ENCODE measurements at places on chromosomes 3 and 15.

DNA sequence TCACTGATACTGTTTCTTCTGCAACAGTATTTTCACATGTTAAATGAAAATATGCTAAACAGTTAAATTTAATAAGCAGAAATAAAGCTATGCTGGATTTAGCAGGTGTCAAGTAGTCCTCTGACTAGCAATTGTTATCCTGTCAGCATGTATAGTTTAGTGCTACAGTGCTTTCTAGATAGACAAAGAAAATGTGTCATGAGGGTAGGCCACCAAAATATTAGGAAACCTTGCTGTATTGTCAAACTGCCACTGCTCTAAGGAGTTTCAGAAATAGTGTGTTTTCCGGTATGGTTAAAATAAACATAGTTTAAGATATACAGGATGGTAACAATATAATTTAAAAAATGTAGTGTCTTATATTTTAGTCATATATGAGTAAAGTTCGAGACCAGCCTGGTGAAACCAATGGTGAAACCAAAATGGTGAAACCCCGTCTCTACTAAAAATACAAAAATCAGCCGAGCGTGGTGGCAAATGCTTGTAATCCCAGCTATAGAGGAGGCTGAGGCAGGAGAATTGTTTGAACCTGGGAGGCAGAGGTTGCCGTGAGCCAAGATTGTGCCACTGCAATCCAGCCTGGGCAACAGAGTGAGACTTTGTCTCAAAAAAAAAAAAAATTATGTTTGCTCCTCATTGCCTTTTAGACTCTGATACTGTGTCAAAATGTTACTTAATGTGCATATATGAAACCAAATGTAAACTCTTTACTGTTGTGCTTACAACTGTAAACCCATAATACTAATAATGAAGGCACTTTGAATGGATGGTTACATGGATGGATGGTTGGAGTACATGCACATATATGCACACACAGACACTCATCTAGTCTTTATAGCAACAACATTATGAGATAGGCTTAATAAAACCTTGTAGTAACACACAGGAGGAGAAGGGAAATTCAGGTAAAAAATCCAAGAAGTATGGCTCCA lies 204.8 kb downstream of the RSRC1 start:
- no peak for DNase-seq

DNA sequence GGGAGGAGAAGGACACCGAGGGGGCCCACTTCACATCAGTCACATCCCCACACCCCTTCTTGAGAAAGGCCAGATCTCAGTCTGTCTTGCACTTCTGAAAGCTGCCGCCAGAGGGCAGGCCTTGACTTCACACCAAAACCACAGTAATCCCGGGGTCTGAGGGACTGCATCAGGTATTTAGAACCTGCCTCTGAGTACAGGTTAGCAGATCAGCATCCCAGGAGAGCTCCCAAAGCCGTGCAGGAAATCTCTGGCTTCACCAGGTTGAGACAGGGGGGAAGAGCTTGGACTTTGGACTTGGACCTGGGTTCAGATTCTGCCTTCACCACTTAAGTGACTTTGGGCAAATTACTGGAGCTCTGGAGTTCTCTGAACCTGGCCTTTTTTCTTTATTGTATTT lies 50.3 kb downstream of the LHFPL4 start:
- DNase-seq, result peak; percentile 91

DNA sequence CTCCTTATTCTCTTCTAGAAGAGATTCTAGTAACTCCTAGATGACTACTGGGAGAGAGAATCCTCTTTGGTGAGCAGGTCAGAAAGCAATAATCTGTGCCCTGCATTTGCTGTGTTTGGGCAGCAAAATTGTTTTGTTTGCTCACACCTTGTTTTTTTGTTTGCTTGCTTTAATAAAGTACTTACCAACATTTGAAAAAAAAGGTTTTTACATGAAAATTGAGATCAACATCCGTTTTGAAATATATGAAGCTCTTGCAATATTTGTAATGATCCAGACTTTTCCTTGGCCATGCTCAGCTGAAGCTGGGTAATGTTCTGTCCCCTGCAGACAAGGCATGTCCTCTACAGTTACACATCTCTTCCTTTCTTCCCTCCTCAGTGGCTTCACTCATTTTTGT lies 62.2 kb downstream of the DIPK2A start:
- DNase-seq, result no peak

DNA sequence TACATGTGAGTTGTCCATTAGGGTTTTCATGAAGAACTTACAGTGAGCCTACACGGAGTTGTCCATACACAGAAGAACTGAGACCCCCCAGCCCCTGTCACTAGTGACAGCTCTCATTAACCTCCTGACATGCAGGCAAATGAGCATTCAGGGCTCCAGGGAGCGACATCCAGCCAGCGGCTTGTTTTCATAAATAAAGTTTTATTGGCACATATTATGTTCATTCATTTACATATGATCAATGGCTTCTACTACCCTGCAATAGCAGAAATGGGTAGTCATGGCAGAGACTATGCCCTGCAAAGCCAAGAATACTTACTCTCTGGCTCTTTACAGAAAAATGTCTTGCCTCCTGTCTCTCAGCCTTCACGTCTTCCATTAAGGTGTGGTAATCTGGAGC lies 553.5 kb downstream of the EDEM1 start:
- DNase-seq, result no peak

DNA sequence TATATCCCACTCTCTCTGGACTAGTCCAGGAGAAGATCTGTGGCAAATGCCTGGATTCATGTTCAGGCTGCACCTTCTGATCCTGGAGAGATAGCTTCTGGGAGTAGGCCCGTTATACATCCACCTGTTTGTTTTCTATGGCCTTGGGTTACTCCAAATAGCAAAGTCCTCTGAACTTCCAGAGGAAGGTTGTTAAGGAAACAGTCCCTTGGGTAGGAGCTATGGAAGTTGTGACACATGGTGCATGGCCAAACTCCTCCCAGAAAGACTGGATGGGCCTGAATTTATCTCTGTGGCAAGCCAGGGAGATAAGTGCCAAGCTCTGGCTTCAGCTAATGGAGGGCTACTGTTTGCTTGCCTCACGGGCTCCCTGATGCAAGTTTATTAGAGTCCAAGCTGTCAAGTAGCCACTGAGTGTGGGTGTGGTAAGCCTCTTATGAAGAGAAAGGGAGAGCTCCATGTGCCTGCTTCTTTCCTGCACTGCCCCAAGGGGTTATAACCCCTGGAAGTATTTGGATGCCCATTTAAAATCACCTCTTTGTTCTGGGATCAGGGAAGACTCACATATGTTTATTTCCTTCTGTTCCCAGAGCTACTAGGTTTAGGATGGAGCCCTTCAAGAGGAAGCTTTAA lies 328.7 kb upstream of the ATP11B start:
- DNase-seq, result no peak

GRCh38 chr15:74960286-74960685 lies 3.7 kb upstream of the RPP25 start:
- DNase-seq, result no peak

DNA sequence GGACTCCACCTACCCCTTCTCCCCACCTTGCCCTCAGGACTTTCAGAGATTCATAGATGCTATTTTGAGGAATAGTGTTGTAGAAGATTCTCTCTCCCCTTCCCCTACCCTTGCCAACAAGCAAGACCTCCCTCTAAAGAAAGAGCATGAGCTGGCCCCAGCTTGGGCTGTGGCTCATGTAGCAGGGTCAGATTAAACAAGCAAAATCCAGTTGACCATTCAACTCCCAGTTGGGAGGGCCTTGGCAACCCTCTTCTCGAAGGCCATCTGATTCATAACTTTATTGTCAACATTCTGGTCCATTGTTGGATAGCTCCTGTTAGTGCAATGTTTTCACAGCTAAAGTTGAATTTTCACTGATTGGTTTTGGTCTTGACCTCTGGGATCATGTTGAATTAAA lies 41.1 kb downstream of the TNFAIP8L3 start:
- no peak for DNase-seq

DNA sequence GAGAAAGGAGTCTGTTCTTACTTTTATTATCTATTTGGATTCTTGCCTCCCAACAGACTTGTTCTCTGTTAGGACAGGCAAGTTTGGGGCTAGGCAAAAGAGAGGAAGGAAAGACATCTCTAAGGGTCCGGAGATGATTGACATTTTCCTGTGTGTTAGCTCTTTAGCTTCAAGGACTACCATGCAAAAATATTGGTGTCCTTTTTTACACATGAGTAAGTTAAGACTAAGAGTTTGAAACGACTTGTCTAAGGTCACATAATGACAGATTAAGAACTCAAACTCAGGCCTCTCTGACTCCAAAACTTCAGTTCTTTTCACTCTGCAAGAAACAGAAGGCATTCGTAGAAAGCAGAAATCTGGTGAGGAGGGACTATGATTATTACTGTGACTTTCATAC lies 5.9 kb downstream of the LMCD1 start:
- DNase-seq, result no peak

DNA sequence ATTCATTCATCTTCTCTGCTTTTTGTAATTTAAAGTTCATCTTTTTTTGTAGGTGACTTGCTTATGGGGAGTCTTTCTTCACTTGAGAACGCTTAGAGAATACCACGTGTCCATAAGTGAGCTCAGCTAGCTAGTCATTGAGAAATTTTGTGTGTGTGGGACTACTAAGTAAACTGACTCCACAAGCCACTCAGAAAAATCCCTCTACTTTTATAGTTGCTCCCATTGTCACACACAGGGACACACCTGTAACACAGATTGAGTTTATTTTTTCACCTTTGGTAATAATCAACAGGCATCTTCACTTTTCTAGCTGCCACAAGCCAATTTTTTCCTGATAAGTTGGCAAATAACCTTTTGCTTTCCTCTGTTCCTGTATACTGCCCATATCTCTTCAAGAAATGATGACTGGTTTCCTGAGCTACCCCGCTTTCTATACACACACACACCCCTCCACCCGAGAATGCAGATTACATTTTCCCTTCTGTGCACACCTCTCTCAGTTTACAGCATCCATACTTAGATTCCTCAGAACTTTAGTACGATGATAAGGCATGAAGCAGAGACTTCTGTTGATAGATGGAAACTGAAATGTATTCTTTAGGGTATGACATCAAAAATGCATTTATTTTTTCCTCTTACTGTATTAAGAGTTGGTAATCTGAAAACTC lies 4.6 kb downstream of the TSC22D2 start:
- peak; percentile 55 for DNase-seq

DNA sequence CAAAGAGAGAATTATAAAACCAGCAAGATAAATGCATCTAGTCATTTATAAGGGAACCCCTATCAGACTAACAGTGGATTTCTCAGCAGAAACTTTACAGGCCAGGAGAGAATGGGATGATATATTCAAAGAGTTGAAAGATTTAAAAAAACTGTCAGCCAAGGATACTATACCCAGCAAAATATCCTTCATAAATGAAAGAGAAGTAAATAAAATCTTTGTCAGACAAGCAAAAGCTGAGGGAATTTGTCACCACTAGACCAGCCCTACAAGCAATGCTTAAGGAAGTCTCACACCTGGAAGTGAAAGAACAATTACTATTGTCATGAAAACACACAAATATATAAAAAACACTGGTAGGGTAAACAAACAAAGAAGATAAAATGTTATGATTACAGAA lies 113.4 kb upstream of the FAM3D start:
- no peak for DNase-seq

- no peak for DNase-seq
These were observed 44.1 kb upstream of the LRRC58 start for GRCh38 chr3:120393243-120393642.

GRCh38 chr3:133488785-133489367 lies 84.6 kb upstream of the CDV3 start:
- peak; percentile 36 for DNase-seq

GRCh38 chr3:85939074-85939482 lies 980.3 kb downstream of the CADM2 start:
- DNase-seq, result no peak

- no peak for DNase-seq
These were observed 38.7 kb downstream of the ROBO1 start for GRCh38 chr3:79729096-79729495.

DNA sequence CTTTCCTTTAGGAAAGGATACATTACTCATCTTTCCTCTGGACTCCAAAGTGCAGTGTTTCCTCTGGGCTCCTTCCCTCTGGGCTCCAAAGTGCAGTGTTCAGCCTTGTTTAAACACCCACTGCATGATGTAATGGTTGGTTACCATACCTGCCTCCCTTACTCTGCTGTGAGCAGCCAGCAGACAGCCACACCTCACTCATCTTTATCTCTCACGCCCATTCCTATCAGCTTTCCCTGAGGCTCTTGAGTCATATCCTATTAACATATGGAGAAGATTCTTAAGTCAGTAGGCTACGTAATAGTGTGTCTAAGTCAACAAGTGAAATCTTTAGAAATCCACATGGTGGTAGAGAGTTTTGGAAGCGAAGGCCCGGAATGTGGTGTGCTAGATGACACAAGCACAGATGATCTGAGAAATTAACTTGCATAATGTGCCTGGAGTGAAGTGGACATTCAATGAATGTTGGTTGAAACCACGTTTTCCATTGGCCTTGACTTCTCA lies 97.2 kb upstream of the CTNNB1 start:
- no peak for DNase-seq

GRCh38 chr3:49723296-49723627 lies 489 bp downstream of the GMPPB start:
- peak; percentile 40 for DNase-seq

DNA sequence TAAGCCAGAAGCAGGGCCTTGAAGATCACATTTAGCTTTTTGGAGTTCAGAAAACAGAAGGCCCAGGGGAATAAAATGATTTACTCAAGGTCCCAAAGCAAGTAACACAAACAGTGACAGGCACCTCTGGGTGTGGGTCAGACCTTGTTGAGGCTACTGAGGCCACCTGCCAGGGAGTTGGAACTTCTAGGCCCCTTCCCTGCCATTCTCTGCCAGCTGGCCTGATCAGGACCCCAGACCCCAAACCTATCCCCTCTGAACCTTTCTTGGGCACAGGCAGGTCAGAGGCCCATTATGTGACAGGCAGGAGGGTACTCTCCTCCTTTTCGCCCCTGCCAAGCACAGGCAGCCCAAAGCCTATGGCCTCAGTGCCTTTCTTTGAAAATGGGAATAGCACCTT lies 49.4 kb upstream of the ATP2B2 start:
- no peak for DNase-seq

Measured in KBM-7 (cell line).